ENCODE measurements at places on chromosomes 2 and 18. TPM values are rescaled to one million over a fixed set of nuclear protein-coding genes. Genes with fewer than 3 reads are reported as not detected.

Gene KLHL30
- 0.57 TPM for total RNA-seq

Gene ABCG8
- 0.80 TPM for total RNA-seq

DNA sequence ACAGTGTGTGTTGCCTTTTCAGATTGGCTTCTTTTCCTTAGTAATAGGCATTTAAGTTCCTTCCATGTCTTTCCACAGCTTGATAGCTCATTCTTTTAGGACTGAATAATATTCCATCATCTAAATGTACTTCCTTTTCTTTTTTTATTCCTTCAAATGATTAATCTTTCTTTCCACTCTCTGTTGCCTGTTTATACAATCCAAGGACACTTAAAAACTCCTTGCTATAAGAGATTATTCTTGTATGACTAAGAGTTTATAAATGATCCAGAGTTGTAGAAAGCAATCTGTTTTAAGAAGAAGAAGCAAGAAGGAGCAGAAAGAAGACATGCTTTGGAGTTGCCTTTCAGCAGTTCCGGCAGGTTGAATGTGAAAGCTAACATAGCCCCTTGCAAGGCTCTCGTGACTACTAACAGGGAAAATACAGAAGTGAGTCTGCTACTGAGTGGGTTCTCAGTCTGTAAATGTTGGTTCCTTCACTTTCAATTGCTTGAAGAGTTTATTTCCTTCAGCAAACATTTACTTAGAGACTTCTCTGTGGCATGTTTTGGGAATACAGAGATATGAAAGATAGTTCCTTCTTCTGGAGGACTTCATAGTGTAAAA, 123.0 kb downstream of the PMAIP1 start:
- DNase-seq: no peak

- DNase-seq: no peak
These were observed 434.2 kb downstream of the GRB14 start for GRCh38 chr2:164187121-164187520.

DNA sequence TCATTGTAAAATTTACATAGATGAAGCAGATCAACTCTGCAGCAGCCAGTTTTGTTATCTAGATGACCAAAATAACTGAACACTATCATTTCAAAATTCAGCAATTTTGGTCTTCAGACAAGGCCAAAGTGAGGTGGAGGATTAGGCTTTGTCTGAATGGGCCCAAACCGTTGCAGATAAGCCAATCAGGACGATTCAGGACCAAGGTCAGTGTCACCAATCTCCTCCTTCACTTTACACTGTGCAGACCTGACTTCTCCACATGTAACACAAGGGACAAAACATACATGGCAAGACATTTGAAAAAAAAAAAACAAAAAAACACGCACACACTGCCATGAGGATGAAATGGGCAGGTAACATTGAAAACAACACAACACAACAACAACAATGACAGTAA, 211.2 kb downstream of the NAPG start:
- DNase-seq: no peak

GRCh38 chr18:53991805-53992204, 232.7 kb downstream of the MBD2 start:
- no peak for DNase-seq

DNA sequence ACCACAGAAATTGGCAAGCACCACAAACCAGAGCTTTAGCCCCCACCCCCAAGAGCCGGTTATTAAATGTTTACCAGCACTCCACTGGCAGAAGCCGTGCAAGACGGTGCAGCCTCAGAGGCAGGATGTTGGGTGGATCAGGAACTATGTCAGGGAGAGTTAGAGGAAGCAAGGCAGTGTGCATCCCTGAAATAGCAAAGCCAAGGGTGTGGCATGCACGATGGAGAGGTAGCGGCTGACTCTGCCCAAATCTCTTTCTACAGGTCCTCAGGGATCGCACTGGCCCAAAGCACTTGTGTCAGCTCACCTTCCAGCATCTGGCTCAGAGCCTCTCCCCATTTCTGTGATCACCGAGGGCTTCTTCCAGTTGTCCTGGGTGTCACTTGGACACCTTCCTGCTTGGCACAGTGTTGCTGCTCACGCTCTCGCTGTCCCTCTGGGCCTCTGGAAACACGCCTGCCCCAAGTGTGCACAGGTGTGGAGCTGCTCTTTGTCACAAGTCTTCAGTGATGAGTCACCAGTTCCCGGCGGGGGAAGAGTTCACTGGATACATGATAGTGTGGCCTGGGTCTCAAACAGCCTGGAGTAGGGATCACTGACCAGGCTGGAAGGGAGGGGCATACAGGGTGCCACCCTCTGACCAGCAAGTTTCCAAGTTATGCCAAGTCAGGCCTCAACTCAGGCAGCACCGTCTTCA, 17.3 kb upstream of the B3GNT7 start:
- no peak for DNase-seq

DNA sequence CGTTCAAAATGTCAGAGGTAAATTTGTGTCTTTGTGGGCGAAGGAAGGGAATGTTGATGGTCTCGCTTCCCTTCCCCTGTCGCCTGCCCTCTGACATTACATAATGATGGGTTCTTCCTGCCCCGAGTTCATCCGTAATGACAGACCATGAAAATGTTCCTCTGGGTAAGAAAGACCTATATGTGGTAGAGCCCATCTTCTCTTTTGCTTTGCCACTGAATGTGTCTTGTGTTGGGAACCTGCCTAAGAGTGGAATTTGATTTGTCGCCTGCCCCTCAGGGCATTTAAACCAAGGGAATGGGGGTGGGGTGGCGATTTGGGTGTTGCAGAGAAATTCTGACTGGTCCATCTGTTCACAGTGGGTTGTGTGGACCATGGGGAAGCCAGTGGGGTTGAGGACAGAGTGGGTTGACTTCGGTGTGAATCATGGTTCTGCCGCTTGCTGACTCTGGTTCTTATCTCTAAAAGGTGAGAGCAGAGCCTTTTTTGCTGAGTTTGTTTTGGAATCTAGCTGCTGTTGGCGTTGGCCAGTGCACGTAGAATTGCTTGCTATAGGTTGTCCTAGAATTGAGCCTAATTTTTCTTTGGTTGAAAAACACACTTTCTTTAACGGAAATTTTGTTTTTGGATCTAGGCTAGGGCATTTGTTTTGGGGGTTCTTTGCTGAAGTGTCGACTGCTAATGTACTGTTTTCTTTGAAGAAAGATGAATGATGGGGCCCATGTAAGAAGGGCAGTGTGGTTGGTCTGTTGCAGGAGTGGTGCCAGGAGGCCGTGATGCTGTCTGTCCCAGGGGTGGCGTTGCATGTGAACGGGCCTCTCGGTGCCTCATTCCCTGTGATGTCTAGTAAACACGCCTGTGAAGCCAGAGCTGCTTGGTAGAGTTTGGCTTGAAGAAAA, 1.3 kb downstream of the INPP4A start:
- peak; percentile 17 for DNase-seq

GRCh38 chr2:47483191-47483590, 80.2 kb downstream of the MSH2 start:
- no peak for DNase-seq
